ENCODE measurements at places on chromosomes 2 and 18.
A peak's percentile ranks its signal among the peaks of the same experiment; 100 is the strongest.

DNA sequence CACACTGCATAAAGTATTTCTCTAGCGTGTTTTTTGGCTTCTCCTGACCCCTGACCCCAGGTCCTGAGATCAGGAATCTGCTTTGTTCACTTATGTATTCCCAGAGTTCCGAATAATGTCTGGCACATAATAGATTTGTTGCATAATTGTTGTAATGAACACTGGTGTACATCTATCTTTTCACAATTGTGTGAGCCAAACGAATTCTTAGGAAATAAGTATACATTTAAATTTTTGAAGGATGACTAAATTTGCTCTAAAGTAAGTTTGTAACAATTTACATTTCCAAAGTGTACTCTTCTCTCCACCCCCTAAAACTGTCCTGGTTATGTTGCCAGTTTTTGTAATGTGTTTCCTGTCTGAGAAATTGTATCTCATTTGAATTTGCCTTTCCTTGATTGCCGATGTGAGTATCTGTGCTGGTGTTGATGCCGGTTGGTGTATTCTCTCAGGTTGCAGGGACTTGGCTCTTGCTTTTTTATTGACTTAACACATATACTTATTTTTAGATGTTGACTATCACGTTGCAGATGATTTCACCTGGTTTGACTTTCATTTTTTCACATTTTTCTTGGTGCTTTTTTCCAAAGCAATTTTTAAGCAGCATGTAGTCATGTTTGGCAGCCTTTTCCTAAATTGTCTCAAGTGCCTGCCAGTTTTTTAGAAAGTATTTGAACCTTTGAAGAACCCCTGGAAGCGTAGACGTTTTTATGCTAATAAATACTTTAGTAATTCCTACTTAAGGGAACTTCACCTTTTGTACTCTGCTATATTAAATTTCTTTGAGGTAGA is 16.1 kb upstream of the FARP2 start:
- DNase-seq = peak; percentile 40

GRCh38 chr2:86037141-86037794 is 68.4 kb downstream of the POLR1A start:
- peak; percentile 73 for DNase-seq

DNA sequence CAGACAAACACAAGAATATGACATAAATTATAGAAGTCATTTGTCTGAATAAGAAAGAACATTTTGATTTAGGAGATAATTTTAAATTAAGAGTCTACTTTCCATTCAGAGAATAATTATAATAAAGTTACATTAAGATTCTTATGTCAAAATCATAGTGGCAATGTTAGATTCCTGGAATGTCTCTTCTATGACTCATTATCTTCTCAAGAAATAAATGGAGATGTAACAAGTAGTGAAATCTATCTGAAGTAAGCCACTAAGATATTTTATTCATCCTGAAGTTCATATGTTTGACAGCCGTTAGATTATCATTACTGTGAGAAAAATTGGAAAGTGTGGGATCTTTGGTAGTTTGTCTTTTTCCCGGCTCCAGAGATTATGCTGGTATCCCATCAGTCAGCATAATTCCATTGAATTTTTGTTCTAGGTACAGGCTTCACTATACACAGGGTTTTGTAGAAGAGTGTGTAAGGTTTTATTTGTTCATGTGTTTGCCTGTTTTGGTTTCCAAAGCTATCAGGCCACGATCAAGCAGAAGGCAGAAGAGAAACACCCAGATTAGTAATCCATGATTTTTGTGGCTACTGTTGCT is 1246.6 kb upstream of the LRRTM1 start:
- DNase-seq = no peak

GRCh38 chr2:133400411-133400810 is 167.9 kb downstream of the NCKAP5 start:
- DNase-seq = no peak
